ENCODE measurements at places on chromosomes 2 and 18.

- no peak for DNase-seq
Observed at GRCh38 chr2:179130560-179130959, 80.6 kb upstream of the CCDC141 start.

DNA sequence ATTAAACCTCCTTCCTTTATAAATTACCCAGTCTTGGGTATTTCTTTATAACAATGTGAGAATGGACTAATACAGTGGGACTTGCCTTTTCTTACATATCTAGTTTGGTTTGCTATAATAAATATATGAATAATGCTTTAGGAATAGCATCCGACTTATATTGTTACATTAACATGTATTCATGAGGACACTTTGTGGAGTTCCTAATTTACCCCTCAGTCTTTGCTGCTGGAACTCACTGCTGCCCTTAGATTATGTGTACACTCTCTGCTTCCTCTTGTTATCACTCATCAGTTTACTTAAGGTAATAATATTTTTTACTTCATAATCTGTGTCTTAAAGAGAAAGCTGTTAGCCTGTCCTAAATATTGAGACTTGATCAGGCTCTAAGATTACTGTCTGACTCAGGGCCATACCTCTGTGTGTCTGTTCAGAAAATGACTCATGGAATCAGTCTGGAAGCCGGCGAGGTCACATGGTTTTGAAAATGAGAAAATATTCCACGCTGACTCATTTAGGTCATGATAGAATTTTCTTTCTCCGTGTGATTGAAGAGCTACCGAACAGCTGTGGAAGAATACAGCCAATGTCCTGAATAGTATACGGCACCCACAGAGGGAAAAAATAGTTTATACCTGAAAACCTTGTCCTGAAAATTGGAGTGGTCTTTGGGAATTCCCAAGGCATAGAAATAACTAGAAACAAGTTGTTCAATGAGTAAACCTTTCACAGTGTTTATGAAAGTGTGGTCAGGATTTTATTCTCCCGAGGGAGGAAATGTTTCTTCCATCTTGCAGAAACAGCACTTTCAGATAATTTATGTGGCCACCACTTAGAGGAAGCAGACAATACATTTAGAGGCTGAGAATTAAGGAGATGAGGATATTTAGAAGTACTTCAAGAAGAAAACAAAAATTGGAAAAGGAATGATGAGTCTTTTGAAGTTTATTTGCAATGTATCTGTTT lies 156.4 kb downstream of the DSEL start:
- peak; percentile 28 for DNase-seq

DNA sequence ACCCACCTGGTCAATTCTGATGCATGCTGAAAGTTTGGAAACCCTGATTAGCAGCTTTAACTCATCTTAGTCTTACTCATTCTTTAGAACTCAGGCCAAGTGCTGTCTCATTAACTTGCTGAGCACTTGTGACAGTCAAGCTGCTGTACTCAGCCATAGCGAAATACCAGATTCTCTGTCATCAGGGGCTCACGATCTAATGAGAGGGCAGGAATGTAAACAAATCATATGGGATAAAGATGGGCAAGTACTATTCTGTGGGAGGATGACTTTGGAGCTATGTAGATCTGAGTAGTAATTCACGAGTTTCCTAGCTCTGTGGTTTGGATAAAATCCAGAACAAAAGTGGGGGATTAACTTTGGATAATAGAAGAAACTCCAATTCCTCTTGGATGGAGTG lies 376.6 kb downstream of the HRH4 start:
- peak; percentile 79 for DNase-seq

DNA sequence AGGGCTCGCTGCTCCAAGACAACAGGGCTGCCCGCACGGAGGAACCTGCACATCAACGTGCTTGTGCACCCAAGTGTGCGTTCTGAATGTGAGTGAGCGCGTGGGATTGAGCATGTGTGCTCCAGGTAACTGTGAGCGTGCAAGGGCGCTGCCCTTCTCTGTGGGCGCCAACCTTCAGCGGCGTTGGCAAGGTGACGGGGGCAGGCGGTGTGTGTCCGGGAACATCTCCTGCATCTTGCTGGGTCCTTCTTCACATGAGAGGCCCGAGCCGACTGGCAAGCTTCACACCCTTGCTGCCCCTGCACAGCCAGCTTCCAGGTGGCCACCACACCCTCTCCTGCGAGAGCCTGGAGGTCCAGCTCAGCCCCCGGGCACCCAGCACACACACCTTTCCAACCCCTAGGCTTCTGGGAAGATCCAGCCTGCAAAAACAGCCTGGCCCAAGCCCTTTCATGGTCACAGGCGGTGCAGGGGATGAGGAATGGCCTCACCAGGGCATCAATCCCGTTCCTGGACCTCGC lies 220.9 kb downstream of the HDAC4 start:
- DNase-seq, result no peak

DNA sequence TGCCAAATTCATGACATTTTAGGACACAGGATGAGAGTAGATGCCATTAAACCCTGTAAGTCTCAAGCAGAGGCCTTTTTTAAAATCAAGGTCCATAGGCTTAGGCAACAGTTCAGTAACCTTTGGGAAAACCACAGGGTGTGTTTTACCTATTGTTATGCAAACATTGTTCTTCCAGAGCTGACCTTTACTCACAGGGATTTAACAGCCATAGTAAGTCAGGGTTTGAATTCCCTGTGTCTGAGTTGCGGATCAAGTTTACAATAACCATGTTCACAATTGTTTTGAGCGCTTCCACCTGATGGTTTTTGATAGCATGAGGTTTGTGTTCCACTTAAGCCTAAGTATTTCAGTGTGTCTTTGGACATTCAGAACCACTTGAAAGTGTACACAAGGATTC lies 160.1 kb upstream of the BOD1L2 start:
- DNase-seq, result no peak

DNA sequence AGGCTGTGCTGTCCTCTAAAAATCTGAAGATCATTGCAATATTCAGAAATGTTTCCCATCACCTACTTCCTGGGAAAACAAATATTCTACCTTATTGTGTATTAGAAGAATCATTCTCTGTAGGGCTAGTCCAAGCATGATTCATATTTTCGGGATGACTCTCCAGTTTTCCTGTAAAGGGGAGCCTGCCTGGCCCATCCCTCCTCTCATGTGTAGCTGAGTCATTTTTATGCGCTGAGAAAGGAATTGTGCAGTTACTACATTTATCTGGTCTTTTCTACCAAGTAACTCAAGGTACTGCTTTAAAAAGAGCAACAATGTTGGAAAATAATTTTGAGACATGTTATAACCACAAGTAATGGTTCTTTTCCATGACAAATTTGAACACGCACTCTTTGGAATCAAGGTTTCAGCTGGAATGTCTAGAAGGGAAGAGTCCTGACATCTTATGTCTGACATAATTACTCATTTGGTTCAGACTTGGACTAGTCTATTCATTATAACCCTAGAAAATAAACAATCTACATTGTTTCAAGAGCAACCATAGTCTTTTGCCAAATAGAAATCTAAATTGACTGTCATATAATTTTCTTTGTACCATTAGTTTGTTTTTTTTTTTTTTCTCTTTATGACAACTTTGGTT lies 6.6 kb downstream of the DSG3 start:
- DNase-seq, result no peak

GRCh38 chr2:238694136-238694755 lies 153.6 kb upstream of the TWIST2 start:
- DNase-seq, result no peak

GRCh38 chr18:45792506-45793263 lies 32.8 kb upstream of the SIGLEC15 start:
- DNase-seq, result no peak

DNA sequence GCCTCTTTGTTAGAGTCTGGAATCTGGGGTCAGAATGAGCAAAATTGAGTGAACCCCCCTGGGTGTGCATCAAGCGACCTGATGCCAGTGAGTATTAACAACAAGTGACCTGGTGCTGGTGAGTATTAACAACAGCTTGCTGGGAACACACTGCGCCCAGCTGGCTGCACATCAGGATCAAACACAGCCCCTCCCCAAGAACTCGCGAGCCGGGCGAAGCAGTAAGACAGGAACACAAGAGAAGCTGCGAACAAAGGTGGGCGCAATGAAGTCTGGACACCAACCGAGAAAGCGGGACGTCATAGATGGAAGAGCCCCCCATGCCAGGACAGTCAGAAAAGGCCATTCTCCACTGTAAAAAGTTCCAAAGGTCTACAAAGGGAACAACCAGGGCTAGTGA lies 34.3 kb downstream of the CRACDL start:
- no peak for DNase-seq

GRCh38 chr2:128695646-128696220 lies 377.1 kb upstream of the HS6ST1 start:
- no peak for DNase-seq

GRCh38 chr2:25480561-25480960 lies 138.8 kb upstream of the DNMT3A start:
- no peak for DNase-seq

DNA sequence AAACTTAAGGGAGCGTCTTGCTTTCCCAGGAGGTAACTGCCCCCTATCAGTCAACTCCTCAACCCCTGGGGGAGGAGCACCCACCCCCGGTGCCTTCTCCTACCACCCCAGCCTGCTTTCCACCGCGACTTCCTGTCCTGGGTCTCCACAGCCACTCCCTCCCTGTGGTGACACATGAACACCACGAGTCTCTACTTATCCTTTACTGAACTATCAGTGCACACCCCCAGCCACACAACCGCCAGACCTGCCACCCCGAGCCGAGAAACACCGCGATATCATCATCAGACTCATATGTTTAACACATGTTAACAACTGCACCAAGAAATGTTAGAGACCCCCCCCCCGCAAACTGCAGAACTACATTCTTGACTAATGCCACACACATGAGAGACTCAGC lies 43.3 kb downstream of the LONRF2 start:
- DNase-seq, result no peak

- no peak for DNase-seq
Observed at GRCh38 chr2:158392687-158393086, 63.9 kb downstream of the CCDC148 start.

DNA sequence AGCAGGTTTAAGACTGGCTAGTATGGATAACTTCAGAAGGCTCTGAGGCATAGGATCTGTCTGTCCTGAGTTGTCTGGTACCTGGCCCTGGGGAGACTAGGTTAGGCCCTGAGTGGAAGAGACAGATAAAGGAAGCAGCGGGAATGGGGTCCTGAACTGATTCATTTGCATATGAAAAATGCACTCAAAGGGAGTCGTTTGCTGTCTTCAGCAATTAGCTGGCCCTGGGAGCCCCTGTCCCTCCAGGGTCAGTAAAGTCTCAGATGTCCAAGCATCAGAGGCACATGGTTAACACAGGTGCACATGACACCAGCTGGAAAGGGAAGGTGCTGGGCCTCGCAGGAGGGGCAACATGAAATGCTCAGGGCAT lies 172.4 kb downstream of the ACOXL start:
- no peak for DNase-seq

DNA sequence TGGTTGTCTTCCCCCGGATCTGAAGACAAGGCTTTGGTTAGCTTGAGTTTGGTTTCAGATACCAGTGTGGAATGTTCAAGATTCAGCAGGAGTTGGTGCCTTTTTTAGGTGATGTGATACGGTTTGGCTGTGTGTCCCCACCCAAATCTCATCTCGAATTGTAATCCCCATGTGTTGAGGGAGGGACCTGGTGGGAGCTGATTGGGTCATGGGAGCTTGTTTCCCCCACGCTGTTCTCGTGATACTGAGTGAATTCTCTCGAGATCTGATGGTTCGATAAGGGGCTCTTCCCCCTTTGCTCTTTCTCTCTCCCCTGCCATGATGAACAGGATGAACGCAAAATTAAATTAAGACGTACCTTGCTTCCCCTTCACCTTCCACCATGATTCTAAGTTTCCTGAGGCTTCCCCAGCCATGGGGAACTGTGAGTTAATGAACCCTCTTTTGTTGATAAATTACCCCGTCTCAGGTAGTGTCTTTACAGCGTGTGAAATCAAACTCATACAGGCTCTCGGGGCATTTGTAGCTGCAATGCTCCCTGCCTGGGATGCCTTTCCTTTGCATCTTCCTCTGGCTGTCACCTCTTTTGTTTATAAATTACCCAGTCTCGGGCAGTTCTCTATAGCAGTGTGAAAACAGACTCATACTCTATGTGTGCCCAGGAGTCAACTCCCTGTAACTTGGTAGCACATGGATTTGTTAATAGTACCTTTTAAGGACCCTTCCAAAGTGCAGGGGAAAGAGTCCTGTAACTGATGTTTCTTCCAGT lies 21.3 kb downstream of the PDCD1 start:
- DNase-seq, result no peak

GRCh38 chr2:99832926-99833325 lies 309.5 kb downstream of the AFF3 start:
- DNase-seq, result peak; percentile 59

DNA sequence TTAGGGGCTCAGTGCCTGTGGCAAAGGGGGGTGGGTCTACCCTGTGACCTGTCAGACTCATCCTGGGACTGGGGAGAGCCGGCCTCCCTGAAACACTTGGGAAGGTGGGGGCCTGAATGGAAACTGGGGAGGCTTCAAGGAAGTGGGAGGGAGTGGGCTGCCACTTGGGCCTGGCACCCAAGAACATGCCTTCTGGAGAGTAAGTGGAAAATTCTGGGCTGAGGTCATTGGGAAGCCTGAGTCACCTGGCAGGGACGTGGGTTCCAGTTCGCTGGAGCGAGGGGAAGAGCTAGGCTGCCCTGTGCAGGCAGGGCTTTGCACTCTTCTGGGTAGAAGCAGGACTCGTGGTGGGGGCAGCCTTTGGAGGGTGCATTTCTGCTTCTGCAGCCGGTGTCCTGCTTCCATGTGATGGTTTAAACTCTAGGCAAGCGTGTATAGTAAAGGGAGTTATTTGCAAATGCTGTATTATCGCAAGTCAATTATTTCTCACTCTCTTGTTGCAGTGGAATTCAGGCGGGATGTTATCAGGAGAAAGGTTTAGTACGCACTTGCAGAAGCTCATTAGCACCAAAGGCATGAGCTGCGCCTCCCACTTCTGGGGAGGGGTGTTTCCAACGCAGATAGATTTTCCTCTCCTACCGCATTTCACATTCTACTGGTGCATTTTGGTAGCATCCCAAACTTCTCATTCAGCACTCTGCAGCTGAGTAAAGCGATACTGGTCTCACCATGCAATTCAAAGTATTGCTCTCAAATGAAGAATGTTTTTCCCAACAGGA lies 3.8 kb downstream of the LRRFIP1 start:
- no peak for DNase-seq

DNA sequence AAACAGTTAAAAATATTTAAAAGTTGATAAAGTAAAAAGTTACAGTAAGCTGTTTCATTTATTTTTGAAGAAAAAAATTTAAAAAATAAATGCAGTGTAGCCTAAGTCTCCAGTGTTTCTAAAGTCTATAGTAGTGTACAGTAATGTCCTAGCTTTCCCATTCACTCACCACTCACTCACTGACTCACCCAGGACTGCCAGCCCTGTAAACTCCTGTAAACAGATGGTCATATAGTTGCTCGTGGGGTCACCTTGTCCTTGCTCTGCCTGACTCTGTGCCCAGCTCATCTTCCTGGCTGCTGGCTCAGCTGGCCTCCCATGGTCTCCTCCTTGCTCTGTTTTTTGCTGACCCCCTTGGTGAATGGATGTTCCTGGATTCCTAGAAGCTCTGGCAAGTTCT lies 180.3 kb downstream of the VAPA start:
- no peak for DNase-seq
